ENCODE measurements at places on chromosomes 6 and 20. TPM values are rescaled to one million over a fixed set of nuclear protein-coding genes. Genes with fewer than 3 reads are reported as not detected.
A peak's percentile ranks its signal among the peaks of the same experiment; 100 is the strongest.

HLA-DOA gene
- 1.8 TPM for total RNA-seq

NKAIN4 gene
- total RNA-seq, result not detected

DEF6 gene
- total RNA-seq, result 125 TPM

TRIM31 gene
- total RNA-seq, result not detected

- DNase-seq, result no peak
Observed at GRCh38 chr6:119902681-119903080, 553.1 kb upstream of the MAN1A1 start.

GRCh38 chr6:30879684-30880427 lies 4.5 kb upstream of the DDR1 start:
- DNase-seq, result no peak

DNA sequence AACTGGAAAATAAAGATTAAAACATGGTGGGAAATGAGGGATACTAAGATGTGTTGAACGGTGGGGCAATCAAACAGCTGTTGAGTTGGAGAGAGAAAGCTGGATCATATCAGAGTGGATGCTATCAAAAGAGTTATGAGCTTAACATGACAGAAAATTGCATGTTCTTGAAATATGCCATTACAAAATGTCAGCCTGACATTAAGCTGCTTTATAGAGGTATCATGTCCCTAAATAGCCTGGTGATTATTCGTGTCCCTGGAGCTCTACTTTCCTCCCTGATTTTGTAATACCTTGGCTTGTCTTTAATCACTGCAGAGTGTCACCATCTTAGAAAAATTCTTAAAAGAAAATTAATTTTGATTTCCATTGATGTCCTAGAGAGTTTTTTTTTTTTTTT lies 223.1 kb downstream of the PHF3 start:
- no peak for DNase-seq

DNA sequence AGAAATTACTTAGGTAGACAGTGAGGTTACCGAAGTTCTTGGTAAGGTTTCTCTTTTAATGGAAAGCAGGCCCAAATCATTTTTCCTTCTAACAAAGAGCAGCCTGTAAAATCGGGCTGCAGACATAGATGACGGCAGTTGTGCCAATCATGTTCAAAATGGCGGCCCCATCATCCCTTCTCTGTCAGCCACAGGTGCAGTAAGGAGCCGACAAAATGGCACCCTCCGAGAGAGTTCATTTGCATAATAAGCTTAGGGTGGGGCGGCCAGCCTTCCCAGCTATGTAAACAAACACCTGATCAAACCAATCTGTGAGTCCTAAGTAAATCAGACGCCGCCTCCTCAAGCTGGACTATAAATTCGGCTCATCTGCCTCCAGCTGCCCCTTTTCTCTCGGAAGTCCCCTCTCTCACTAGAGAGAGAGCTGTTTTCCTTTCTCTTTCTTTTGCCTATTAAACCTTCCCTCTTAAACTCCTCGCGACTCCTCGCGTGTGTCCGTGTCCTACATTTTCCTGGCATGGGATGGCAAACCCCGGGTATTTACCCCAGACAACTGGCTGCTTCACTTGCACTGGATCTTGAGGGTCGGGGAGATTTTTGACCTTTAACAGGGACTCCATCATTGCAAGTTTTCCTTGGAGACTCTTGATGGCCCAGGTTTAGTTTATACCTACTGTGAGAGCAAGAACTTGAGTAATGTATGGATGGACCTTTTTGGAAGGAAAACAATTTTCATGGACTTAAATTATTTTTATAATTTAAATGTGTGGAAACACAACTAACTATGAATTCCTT lies 8.9 kb upstream of the DDR1 start:
- no peak for DNase-seq

- no peak for DNase-seq
Observed at GRCh38 chr6:133964052-133964451, 11.0 kb downstream of the TBPL1 start.

GRCh38 chr6:378958-379409 lies 12.6 kb upstream of the IRF4 start:
- no peak for DNase-seq

DNA sequence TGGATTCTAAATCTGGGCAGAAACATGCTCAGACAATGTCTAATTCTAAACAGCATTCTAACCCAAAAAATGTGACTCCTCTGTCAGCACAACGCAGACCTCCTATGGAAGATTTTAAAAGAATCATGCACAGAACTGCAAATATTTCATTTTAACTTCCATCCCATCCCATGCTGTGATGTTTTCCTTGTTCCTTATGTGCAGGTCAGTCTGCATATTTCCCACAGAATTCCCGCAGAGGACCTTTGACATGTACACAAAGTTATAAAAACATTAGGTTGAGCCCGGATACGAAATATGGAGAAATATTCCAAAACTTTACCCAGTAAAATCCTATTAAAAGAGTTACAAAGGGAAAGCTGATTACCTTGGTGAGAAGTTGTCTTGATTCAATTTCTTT lies 467.1 kb upstream of the EPHA7 start:
- DNase-seq, result no peak

DNA sequence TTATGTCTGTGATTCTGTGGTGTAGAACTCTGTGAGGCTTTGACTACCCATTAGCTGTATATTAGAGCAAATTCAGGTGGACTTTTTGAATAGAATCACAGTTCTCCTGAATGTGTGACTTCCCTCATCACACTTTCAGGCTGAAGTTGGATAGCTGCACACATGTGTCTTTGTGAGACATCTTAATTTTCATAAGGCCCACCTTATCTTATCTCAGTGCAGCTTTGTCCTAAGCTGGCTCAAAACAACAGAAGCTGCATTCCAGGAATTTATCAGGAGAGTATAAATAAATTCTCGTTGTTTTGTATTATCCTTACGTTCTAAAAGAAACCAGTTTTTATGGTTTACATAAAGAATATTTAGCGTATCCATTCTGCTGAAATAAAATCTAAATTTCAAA lies 26.2 kb upstream of the SLC35D3 start:
- no peak for DNase-seq

- DNase-seq, result no peak
Observed at GRCh38 chr6:136188486-136188885, 61.6 kb downstream of the MTFR2 start.

DNA sequence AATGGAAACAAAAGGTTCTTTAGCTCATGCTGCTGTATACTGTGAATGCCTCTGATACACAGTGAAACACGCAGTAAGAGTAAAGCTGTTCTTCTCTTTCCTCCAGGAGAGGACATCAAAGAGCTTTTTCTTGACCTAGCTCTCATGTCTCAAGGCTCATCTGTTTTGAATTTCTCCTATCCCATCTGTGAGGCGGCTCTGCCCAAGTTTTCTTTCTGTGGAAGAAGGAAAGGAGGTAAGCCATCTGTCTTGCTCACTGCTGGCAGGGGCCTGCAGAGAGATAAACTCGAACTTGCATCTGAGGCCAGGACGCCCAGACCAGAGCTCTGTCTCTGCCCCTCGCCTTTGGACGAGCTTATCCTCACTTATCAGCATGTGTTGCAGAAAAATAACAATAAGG lies 37.7 kb downstream of the LY86 start:
- no peak for DNase-seq

DNA sequence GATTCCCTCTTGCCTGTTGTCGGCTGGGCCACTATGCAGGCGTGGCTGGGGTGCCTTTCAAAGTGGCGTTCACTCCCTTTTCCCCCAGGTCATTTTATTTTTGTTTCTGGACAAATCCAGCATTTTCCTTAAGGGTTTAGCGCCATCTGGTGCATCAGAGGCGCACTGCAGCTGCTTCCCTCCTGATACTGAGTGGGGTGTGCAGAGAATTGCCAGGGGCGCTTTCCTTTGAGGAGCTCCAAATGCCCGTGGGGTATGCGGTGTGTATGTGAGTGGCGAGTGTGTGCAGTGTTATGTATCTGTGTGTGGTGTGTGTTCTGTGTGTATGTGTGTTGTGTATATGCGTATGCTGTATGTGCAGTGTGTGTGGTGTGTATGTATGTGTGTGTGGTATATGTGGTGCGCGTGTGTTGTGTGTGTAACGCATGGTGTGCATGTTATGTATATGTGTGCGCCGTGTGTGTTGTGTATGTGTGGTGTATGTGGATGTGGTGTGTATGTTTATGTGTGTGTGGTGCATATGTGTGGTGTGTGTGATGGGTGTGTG lies 100.1 kb upstream of the AGPAT4 start:
- DNase-seq, result peak; percentile 37

DNA sequence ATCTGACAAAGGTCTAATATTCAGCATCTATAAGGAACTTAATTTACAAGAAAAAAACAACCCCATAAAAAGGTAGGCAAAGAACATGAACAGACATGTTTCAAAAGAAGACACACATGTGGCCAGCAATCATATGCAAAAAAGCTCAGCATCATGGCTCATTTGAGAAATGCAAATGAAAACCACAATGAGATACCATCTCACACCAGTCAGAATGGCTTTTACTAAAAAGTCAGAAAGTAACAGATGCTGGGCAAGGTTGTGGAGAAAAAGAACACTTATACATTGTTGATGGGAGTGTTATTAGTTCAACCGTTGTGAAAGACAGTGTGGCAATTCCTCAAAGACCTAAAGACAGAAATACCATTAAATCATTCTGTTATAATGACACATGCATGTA lies 289.9 kb upstream of the MMS22L start:
- no peak for DNase-seq

- no peak for DNase-seq
Observed at GRCh38 chr20:35271073-35271882, 6.6 kb downstream of the MMP24OS start.

DNA sequence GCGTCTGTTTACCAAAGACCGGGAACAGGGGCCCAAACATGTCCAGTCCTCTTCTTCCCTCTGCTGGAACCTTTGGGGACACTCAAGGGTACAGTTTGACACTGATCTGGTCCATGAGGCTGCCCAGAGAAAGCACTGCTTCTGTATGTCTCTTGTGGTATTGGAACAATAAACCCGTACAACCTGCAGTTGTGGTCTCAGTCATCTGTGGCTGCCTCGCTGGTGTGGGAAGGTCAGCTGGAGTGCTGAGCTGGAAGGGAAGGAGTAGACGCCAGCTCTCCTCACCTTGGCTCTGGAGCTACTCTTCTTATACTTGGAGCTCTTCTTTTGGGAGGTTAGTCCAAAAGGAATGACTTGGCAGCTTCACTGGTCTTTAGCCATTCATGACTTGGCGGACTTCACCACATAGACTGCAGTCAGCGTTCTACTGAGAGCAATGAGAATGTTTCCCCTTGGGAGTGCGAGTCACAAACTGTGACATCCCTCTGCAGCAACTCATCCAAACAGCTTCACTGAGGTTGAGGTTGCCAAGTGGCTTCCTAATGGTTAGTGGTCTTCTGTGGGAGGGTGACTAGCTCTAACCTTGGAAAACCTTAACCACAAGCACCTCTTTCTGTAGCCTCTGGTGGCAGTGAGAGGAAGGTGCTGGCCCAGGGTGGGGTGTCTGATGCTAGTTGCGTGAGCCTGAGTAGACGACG lies 81.2 kb downstream of the ASXL1 start:
- DNase-seq, result no peak

DNA sequence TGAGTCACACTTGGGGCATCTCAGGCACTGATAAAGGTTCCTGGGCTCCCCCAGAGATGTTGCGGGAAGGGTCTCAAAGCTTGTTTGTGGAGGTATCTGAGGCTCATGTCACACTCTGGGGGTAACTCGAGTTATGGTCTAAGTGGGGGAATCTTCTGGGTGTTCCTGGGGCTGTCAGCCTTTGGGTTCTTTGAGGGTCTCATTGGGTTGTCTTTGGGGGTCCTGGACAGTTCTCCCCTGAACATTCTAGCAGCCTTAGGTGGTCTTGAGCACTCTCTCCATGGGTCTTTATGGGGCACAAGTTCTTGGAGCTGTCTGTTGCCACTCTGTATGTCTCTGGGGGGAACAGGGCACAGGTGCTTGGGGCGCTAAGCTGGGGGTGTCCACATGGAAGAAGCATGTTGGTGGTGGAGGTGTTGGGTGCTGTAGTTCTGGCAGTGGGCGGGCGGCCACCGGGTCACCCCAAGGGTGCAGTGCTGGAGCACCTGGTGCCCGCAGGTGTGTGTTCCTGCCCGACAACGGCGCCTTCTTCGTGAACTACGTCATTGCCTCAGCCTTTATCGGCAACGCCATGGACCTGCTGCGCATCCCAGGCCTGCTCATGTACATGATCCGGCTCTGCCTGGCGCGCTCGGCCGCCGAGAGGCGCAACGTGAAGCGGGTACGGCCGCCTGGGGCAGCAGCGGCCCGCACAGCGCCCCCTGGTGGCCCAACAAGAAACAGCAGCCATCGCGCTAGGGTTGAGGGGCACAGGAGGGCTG lies 7.1 kb upstream of the CAPN11 start:
- DNase-seq, result peak; percentile 71
